ENCODE measurements at places on chromosomes 16 and 17.

DNA sequence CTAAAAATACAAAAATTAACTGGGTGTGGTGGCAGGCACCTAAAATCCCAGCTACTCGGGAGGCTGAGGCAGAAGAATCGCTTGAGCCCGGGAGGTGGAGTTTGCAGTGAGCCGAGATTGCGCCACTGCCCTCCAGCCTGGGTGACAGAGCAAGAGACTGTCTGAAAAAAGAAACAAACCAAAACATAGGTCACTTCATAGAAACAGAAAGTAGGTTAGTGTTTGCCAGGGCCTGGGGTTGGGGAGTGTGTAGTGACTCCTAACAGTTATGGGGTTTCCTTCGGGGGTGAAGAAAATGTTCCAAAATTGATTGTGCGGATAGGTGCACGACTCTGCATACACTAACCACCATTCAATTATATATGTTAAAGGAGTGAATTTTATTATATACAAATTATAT lies 59.2 kb downstream of the ATP2C2 start:
- no peak for DNase-seq

DNA sequence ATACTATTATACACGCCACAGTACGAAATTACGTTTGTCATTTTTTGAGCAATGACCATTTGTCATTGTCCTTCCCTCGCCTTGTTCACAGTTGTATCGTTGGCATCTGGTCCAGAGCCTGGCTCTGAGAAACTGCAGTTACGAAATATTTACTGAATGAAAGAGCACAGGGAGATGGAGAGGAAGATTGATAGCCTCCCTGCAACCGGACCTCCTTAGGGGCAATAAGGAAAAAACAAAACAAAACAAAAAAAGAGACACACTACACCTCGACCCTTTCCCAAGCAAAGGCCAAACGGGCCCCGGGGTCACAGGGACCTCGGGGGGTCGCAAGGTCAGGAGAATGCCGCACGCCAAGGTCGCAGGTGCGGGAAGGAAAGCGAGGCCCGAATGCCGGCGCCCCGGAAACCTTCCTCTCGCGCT lies 857 bp downstream of the GOT2 start:
- DNase-seq: peak; percentile 16

GRCh38 chr16:71628810-71629209 lies 2.8 kb downstream of the MARVELD3 start:
- peak; percentile 18 for DNase-seq

DNA sequence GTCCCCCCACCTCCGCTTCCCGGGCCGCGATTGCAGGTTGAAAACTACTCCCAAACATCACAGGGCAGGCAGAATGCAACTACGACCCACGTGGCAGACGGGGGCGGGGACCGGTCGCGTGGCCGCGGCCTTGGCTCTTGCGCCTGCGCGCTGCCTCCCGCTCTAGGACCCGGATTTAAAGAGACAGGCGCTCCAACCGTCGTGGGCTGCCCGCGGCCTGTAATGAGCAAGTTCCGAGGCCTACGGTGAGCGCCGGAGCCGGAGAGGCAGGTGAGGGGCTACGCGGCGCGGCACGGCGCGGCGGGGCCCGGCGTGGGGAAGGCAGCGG lies at the start of gene LIG3:
LIG3 (plus strand) TSS at position 160 of the 328 bp plus-strand sequence. CDS start 2,494 bp downstream, outside the sequence.
- peak; percentile 93 for DNase-seq

DNA sequence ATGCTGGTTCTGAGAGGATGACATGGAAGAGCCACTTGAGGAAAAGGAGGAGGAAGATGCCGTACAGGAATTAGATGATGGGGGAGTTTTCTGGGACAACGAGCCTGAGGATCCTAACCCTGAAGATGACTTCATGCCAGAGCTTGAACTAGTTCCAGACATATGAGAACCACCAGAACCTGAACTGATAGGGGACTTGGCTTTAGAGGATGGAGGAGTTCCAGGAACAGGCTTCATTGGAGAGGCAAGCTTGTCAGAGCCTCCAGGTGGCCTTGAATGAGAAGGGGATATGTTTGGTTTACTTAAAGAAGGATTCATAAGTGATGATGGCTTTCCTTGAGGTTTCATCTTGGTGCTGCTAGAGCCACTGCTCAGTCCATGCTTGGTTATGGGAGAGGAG lies 6.9 kb upstream of the FBXL20 start:
- no peak for DNase-seq

DNA sequence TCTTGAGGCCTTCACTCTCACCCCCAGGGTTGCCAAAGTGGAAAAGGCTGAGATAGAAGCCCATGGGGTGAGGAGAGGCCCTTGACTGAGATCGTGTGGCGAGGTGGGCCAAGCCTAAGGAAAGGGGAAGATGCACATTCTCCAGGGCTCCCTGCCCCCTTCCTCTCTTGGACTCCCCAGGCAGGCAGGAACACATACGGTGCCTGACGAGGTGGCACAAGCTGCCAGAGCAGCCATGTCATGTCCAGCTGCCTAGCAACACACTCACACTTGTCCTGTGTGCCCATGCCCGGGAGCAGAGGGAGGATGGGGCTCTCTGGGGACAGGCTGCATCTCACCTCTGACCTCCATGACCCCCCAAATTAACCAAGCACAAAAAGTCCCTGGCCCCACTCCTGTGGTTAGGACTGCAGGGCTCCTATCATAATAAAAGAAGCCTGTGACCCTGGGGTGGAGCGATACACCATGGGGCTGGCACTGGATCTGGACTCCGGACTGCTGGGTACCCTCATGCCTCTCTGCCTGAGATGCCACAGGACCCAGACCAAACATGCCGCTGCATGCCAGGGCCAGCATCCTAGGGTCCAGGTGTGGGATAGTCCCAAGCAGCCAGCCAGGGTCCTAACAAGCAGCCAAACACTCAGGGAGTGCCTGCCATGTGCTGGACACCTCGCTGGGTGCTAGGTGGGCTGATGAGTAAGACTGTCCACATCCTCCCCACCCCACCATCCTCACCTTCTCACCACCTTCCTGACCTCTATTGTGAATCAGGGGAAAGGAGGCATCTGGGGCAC lies 2.6 kb downstream of the GIT1 start:
- DNase-seq: no peak

- no peak for DNase-seq
Observed at GRCh38 chr17:58315750-58316149, 12.8 kb downstream of the TSPOAP1 start.

DNA sequence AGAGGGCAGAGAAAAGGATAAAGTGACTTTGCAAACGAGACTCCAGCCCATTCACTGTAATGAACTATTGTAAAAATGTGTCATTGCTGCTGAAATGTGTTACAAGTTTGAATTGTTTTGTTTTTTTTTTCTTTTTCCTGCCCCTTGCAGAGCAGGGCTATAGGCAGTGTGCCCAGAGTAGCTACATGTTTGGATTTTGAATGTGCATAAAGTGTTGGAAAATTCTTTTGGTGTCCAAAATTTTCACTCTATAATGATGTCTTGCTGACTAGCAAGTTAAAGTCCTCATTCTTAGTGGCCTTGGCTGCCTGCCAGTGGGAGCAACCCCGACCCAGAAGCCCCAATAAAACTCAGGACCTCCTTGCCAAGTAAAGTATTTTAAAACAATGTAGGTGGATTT lies 66.5 kb downstream of the IGF2BP1 start:
- DNase-seq: peak; percentile 75
